Upper lobe of right lung (tissue), 1 donor: ENCODE measurements at places on chromosomes 3 and 15. TPM values are rescaled to one million over a fixed set of nuclear protein-coding genes. Genes with fewer than 3 reads are reported as not detected.
A peak's percentile ranks its signal among the peaks of the same experiment; 100 is the strongest.

DNA sequence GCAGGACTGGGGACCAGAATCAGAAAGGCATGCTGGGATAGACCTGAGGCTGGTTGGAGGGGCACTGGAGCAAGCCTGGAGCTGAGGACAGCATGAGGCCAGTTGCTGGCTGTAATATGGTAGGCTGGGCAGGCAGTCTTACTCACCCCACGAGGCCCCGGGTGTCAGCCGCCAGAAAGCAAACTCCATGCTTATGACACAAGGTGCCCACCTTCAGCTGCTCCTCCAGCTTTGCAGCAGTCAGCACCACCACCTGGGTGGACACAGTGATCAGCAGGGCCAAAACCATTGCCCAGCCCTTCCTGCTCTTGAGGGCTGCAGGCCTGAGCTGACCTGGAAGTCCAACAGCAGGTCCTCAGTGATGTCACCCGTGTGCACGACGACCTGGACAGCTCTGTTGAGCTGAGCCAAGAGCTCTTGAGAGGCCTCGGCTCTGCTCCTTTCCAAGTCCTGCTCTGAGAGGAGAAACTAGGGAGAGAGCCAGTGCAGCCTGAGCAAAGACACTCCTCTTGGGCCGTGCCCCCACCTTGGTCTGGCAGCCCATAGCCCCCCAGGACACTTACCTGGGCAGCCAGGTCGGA is 747 bp downstream of the UBA7 start:
- peak overlapping the region; percentile 66 for H3K4me3 ChIP-seq
- peaks cover 31% of the 10 kb centered on the region for H3K36me3 ChIP-seq
- H3K27ac ChIP-seq = peak overlapping the region; percentile 89
- H3K27me3 ChIP-seq = no peaks in the 10 kb centered on the region

Gene ALCAM
- total RNA-seq = 202 TPM

DNA sequence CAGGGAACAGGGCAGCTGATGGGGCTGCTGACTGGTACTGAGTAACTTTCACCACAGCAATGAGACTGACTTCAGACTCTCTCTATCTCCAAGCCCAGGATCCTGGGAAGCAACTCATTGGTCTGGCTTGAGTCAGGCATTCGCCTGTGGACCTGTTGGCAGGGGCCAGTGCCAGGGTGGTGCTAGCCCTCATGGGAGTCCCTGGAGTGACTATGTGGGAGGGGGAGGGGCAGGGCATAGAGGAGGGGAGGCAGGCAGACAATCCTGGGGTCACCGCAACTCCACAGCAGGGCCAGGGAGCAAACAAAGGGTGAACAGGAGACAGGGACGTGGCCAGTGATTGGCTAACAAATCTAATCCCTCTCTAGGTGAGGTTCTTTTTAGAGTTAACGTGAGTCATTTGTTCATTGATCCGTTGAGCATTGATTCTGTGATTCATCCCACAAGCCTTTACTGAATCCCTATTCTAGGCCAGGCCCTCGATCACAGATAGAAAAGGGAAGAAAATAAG is 71.8 kb downstream of the CEMIP start:
- no peak overlapping the region for H3K4me3 ChIP-seq
- H3K27me3 ChIP-seq = no peaks in the 10 kb centered on the region
- H3K27ac ChIP-seq = no peak overlapping the region
- H3K4me1 ChIP-seq = peaks cover 16% of the 10 kb centered on the region
- no peaks in the 10 kb centered on the region for H3K36me3 ChIP-seq

DNA sequence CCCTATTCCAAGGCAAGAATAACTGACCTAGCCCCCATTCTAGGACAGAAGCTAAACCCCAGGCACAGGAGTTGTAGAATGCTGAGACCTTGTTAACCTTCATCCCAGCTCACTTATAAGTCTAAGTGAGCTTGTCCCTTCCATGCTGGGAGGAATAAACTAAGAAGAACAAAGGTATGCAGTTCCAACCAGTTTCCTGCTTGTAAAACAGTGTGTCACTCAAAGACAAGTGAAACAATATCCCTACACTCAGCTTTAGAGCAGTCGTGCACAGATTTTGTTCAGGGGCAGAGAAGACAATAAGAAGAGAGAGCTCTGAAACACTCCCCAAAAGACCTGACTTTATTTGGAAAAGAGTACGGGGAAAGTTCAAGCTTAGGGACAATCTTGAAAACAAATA is 292.1 kb downstream of the CGGBP1 start:
- H3K27ac ChIP-seq = no peak overlapping the region
- no peaks in the 10 kb centered on the region for H3K36me3 ChIP-seq
- H3K4me3 ChIP-seq = no peak overlapping the region
- no peaks in the 10 kb centered on the region for H3K4me1 ChIP-seq
- H3K27me3 ChIP-seq = no peaks in the 10 kb centered on the region

- H3K4me1 ChIP-seq = no peaks in the 10 kb centered on the region
- H3K4me3 ChIP-seq = no peak overlapping the region
- H3K36me3 ChIP-seq = no peaks in the 10 kb centered on the region
- H3K27me3 ChIP-seq = no peaks in the 10 kb centered on the region
These were observed 44.1 kb upstream of the CBLB start for GRCh38 chr3:105912891-105913290.

Gene CSPG4
- 12.6 TPM for total RNA-seq

- H3K4me1 ChIP-seq = no peaks in the 10 kb centered on the region
- H3K27me3 ChIP-seq = no peaks in the 10 kb centered on the region
- H3K27ac ChIP-seq = no peak overlapping the region
These were observed 15.1 kb downstream of the MTHFS start for GRCh38 chr15:79881668-79882067.

Gene CMTM8
- total RNA-seq = 24.9 TPM

DNA sequence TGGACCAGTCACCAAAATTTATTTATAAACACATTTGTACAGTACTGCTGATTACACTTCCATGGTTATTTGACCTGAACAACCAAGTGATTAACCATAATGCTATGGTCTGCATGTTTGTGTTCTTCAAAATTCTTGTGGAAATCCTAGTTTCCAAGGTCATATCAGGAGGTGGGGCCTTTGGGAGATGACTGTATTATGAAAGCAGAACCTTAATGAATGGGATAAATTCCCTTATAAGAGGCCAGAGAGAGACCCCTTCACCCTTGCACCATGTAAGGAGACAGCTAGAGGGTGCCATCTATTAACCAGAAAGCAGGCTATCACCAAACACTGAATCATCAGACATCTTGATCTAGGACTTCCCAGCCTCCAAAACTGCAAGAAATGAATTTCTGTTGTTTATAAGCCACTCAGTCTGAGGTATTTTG is 1.9 kb downstream of the SCAPER start:
- H3K4me3 ChIP-seq = no peak overlapping the region
- no peak for DNase-seq
- H3K36me3 ChIP-seq = no peaks in the 10 kb centered on the region
- no peaks in the 10 kb centered on the region for H3K27me3 ChIP-seq
- H3K4me1 ChIP-seq = peaks cover 24% of the 10 kb centered on the region
